ENCODE measurements at places on chromosomes 5 and 9. TPM values are rescaled to one million over a fixed set of nuclear protein-coding genes. Genes with fewer than 3 reads are reported as not detected.

Gene FOXD4L4
- total RNA-seq: not detected

Gene INSL6
- total RNA-seq: not detected

Gene SEMA6A
- 0.21 TPM for total RNA-seq

Gene FOXI1
- total RNA-seq: not detected

Gene ZBTB34
- total RNA-seq: 3.3 TPM

All from A549 treated with CpdA at 1 μM for 4 hours (cell line).